ENCODE measurements at places on chromosomes 3 and 15.
A peak's percentile ranks its signal among the peaks of the same experiment; 100 is the strongest.

DNA sequence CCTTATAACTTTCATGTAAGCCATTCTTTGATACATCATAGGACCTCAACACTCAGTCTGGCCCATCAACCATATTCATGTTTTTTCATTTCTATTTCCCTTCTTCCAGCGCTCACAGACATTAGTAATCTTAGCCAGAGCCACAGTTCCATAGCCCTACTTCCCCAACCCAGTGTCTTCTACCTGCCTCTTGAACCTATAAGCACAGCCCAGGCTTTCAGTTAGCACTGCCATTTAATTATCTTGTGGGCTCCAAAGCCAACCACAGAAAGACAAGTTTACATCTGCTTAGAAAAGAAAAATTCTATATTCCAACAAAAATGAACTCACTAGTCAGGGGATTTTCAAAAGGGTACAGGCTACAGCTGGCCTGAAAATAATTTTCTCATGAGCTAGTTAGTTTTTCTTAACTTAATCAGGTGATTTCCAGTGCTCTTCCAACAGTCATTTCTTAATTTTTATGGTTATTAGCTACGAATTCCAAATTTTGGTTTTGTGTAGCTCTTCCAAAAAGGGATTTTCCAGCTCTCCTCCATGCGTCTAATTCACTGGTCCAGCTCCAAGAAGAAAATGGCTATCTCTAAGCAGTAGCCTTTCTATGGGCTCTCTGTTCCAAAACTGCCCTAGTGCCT lies 13.7 kb downstream of the CD200 start:
- no peak for DNase-seq

DNA sequence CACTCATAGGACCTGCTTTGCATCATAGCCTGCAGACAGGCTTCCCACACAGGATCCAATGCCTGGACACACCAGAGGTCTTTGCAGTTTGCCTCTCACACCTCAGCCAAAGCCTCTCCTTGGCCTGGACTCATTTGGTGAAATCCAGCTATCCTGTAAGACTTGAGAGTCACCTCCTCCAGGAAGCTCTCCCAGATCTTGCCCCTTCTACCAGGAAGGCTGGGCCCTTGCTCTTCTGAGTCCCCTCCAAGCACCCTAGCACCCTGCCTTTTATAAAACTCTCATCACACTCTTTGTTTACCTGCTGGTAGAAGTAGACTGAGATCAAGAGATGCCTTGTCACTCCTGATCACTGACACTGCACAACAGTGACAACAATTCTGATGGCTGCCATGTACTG lies 66.8 kb upstream of the GLCE start:
- DNase-seq, result no peak

- no peak for DNase-seq
Measured at GRCh38 chr3:48090166-48090939, 74.1 kb upstream of the MAP4 start.

- no peak for DNase-seq
Measured at GRCh38 chr15:31265871-31266711, 60.5 kb upstream of the KLF13 start.

- peak; percentile 40 for DNase-seq
Measured at GRCh38 chr15:72902245-72902918, 118.8 kb upstream of the ADPGK start.

- no peak for DNase-seq
Measured at GRCh38 chr15:101449471-101450402, 39.8 kb downstream of the PCSK6 start.

DNA sequence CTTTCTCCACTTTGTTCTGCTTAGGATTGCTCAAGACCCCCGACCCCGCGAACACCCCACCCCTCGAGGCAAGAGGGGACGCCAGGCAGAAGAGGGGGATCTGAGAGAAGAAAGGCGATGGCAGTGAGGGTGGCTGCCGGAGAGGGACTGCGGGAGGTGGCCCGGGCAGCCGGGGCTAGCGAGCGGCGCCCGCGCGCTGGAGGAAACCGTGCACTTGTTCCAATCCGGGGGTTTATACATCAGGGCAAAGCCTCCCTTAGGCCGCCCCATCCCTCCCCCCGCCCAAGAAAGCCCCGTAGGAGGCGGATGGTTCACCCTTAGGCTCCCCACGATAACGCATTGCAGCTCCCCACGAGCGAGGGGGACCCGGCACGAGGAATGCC lies 475 bp downstream of the ERC2 start:
- DNase-seq, result no peak

DNA sequence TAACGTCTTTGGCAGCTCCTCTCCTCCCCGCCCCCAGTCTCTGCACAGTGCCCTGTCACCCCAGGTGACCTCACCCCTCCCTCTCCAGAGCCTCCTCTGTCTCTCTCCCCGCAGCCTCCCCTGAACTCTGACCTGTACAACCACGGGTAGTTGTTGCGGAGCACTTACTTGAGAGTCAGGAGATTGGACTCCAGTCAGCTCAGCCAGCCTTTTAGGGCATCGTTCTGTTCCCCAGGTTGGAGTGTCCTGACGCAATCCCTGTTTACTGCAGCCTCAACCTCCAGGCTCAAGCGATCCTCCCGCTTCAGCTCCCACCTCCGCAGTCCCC lies 177.7 kb downstream of the UACA start:
- no peak for DNase-seq

- peak; percentile 49 for DNase-seq
Measured at GRCh38 chr3:50226888-50227389, 9.1 kb upstream of the GNAI2 start.

GRCh38 chr15:77636209-77636608 lies 3.5 kb upstream of the LINGO1 start:
- no peak for DNase-seq

- no peak for DNase-seq
Measured at GRCh38 chr3:27324686-27325085, 44.5 kb downstream of the NEK10 start.

- DNase-seq, result no peak
Measured at GRCh38 chr15:80174017-80174746, 21.4 kb downstream of the FAH start.

GRCh38 chr3:54970895-54971294 lies 43.0 kb upstream of the LRTM1 start:
- DNase-seq, result no peak

DNA sequence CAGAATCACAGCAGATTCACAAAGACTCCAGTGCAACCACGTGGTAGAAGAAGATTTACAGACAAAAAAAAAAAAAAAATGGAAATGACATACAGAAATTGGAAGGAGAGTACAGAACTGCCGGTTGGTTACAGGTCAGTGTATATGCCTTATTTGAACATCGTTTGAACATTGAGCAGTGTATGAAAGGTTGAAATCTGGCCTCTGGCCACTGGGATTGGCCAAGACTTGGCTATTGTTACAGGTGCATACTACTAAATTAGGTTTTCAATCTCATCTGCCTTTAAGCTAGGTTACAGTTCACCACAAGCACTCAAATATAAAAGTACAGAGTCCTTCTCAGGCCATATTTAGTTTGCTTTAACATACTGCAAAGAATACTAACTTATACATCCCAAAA lies 59.8 kb downstream of the THBS1 start:
- no peak for DNase-seq

GRCh38 chr15:53869044-53869805 lies 109.0 kb upstream of the UNC13C start:
- peak; percentile 10 for DNase-seq

- no peak for DNase-seq
Measured at GRCh38 chr3:196336319-196337145, 1.7 kb downstream of the TM4SF19 start.

DNA sequence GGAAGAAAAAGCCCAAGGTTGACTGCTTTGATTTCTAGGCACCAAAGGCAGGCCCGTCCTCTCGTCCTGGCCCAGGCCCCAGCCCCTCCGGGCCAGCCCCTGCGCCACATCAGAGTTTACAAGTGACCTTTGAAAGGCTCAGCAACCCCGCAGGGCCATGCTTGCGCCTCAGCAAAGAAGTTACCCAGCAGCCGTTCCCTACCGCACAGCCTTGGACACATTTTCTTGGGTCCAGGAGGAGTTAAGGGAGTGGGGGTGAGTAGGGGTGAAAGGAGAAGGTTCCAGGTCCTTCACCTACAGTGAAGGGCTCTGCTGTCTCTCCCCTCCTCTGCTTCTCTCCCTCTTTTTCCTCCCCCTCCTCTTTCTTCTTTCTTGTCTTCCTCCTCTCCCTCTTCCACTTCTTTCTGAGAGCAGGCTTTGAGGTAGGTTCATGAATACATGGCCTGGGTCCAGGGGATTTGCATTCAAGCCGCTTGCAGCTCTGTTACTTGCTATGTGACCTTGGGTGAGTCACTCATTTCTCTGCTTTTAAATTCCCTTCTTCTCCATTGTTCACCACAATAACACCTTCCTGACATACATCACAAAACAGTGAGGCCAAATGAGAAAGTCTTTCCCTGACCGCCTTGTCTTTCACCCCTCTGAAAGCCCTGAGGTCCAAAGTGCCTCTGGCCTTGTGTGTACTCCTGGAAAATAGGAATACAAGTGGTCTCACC lies 223.3 kb upstream of the TPRG1 start:
- DNase-seq, result peak; percentile 32

GRCh38 chr15:72474466-72474911 lies 359 bp downstream of the ARIH1 start:
- DNase-seq, result no peak

GRCh38 chr3:34533451-34533850 lies 735.0 kb downstream of the PDCD6IP start:
- no peak for DNase-seq

- DNase-seq, result no peak
Measured at GRCh38 chr3:44058022-44058867, 183.4 kb upstream of the TOPAZ1 start.

GRCh38 chr3:187252311-187252710 lies 39.2 kb downstream of the MASP1 start:
- DNase-seq, result no peak

GRCh38 chr3:49535971-49536874 lies 18.1 kb upstream of the BSN start:
- no peak for DNase-seq

- DNase-seq, result no peak
Measured at GRCh38 chr15:80114114-80114513, 38.7 kb upstream of the FAH start.

GRCh38 chr3:123449102-123449996 lies 459 bp upstream of the ADCY5 start:
- DNase-seq, result no peak

DNA sequence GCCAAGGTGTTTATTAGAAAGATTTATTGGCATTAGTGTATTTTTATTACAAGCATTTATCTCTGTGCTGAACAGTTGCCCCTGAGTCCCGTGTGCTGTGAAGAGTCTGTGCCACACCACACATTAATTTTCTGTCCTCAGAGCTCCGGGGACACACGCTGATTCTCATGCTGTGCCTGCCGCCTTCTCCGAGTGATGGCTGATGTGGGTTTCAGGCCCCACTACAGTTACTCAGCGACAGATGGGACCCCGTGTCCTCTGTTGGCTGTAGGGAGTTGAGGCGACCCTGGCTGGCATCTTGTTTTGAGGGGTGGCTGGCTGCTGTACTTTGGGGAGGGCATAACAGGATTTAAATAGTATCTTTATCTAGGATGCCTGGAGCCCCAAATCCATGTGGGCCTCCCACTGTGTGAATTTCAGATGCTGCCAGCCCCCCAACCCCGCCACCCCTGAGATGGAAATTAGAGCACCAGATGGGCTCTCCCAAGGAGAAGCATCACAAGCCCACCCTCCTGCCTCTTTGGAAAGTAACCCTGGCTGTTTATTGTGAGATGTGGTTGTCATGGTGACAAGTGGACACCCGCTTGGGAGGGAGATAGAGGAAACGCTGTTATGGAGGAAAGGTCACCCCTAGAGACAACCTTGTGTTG lies 185.6 kb downstream of the APBA2 start:
- DNase-seq, result peak; percentile 76
